ENCODE measurements at places on chromosomes 1 and 21.

GRCh38 chr21:29236201-29236600 lies 62.5 kb upstream of the BACH1 start:
- H3K27me3 ChIP-seq, result no peaks in the 10 kb centered on the region
- H3K27ac ChIP-seq, result no peak overlapping the region
- no peaks in the 10 kb centered on the region for H3K36me3 ChIP-seq
- peaks cover 4% of the 10 kb centered on the region for H3K4me1 ChIP-seq
- H3K4me3 ChIP-seq, result no peak overlapping the region

GRCh38 chr21:42836767-42837301 lies 42.5 kb downstream of the WDR4 start:
- DNase-seq, result no peak
- H3K36me3 ChIP-seq, result peaks cover 3% of the 10 kb centered on the region
- no peaks in the 10 kb centered on the region for H3K4me1 ChIP-seq
- no peak overlapping the region for H3K4me3 ChIP-seq
- peaks cover 12% of the 10 kb centered on the region for H3K27me3 ChIP-seq

- DNase-seq, result no peak
- H3K36me3 ChIP-seq, result peaks cover 9% of the 10 kb centered on the region
- H3K4me3 ChIP-seq, result no peak overlapping the region
- H3K27ac ChIP-seq, result no peak overlapping the region
- H3K4me1 ChIP-seq, result peaks cover 17% of the 10 kb centered on the region
Observed at GRCh38 chr1:19101244-19101643, 108.8 kb downstream of the UBR4 start.

DNA sequence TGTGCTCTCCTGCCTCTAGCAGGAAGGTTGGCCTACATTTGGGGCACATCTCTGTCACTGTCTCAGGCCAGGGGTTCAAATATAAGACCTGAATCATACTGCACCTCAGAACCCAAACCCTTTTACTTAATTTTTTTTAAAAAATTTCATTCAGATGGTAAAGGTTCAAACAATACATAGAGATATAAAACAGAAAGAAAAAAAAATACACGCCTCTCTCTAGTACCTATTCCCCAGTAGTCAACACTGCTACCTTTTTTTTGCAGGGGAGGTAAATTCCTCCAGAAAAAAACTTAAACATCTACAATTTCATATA lies 32.9 kb downstream of the MAPKAPK2 start:
- H3K4me1 ChIP-seq, result peaks cover 7% of the 10 kb centered on the region
- H3K36me3 ChIP-seq, result no peaks in the 10 kb centered on the region
- DNase-seq, result no peak
- no peak overlapping the region for H3K27ac ChIP-seq
- no peaks in the 10 kb centered on the region for H3K27me3 ChIP-seq

- peaks cover 11% of the 10 kb centered on the region for H3K4me1 ChIP-seq
- no peak overlapping the region for H3K4me3 ChIP-seq
- DNase-seq, result no peak
- no peak overlapping the region for H3K27ac ChIP-seq
- peaks cover 14% of the 10 kb centered on the region for H3K27me3 ChIP-seq
Observed at GRCh38 chr21:38439426-38439825, 58.9 kb downstream of the ERG start.

- H3K4me1 ChIP-seq, result no peaks in the 10 kb centered on the region
- H3K27me3 ChIP-seq, result no peaks in the 10 kb centered on the region
- no peaks in the 10 kb centered on the region for H3K36me3 ChIP-seq
- DNase-seq, result no peak
- no peak overlapping the region for H3K4me3 ChIP-seq
Observed at GRCh38 chr1:107232426-107232825, 91.6 kb downstream of the NTNG1 start.

GRCh38 chr21:32962268-32962667 lies 63.5 kb upstream of the OLIG2 start:
- H3K27ac ChIP-seq, result peak overlapping the region; percentile 43
- peaks cover 57% of the 10 kb centered on the region for H3K4me1 ChIP-seq
- DNase-seq, result peak; percentile 66
- no peaks in the 10 kb centered on the region for H3K36me3 ChIP-seq

GRCh38 chr1:74772945-74773344 lies 40.0 kb downstream of the TYW3 start:
- H3K27ac ChIP-seq, result no peak overlapping the region
- no peaks in the 10 kb centered on the region for H3K27me3 ChIP-seq
- no peaks in the 10 kb centered on the region for H3K36me3 ChIP-seq
- no peak overlapping the region for H3K4me3 ChIP-seq
- DNase-seq, result no peak

DNA sequence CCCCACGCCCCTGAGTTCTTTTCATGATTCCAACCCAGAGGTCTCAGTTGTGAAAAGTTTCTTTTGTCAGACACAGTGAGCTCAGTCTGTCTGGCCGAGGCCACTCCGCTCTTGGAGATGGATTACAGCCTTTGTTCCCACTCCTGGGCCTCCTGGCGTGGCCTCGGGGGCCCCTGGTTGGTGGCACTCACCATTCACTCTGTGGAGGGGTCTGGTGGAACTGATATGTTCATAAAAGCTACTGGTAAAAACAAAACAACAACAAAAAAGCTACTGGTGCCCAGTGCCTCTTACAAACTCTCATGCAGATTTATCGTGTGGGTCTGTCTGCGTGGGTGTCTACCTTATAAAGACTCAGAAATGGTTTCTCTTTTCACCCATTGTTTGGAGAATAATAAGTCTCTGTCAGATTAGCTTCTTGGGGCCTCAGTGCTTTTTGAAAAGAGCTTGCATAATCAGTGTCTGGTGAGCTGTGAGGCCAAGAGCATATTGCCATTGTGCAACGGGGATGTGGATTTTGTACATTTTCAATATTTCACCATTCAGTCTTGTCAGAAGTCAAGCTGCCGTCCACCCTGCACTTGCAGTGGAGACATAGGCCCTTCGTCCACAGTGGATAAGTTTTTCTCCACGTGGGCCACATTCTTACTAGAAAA lies 86.7 kb downstream of the GALNT2 start:
- H3K4me3 ChIP-seq, result no peak overlapping the region
- H3K4me1 ChIP-seq, result peaks cover 67% of the 10 kb centered on the region
- DNase-seq, result peak; percentile 65
- H3K36me3 ChIP-seq, result no peaks in the 10 kb centered on the region

- DNase-seq, result no peak
- H3K27me3 ChIP-seq, result peaks cover 17% of the 10 kb centered on the region
- H3K27ac ChIP-seq, result peak overlapping the region; percentile 98
- no peaks in the 10 kb centered on the region for H3K36me3 ChIP-seq
- H3K4me1 ChIP-seq, result peaks cover 51% of the 10 kb centered on the region
Observed at GRCh38 chr1:23554127-23554480, 5.2 kb downstream of the ID3 start.

GRCh38 chr21:28269173-28269572 lies 723.5 kb downstream of the LTN1 start:
- no peaks in the 10 kb centered on the region for H3K36me3 ChIP-seq
- no peak overlapping the region for H3K4me3 ChIP-seq
- no peaks in the 10 kb centered on the region for H3K4me1 ChIP-seq
- DNase-seq, result no peak

All from neural progenitor cell (in vitro differentiated cells).